ENCODE measurements at places on chromosomes 4 and X.

DNA sequence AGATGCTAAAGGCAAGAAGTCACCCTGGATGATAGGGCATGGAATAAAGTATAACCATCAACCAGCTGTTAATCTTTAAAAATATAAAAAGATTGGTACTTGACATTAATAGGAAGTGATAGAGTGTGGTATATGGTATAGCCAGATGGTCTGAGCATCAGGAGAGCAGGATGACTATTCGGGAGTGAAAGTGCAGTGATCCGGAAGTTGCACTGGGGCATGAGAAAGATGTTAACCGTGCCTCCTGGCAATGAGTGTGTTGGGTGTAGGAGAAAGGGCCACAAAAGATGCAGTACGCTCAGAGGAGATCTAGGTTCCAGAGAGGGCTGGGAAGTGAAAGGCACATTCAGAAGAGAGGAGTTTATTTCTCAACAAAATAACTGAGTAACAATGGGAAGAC lies 65.0 kb downstream of the TSPAN7 start:
- DNase-seq = no peak

DNA sequence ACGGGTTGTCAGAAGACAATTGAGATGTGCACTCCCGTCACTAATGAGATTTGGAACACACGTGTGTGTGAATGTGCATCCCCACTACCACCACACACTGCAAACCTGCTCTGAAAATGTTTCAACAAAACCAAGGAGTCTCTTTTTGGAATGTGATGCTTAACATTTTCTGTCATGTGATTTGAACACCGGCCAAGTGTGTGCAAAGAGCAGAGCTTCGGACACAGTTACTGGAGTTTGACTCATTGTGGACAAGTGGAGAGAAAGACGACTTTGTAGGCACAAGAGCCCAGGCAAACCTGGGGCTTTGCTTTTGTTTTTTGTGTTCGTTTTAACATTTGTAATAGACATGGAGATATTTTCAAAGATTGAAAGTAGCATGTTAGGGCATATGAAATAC lies 49.2 kb downstream of the CCKAR start:
- no peak for DNase-seq

DNA sequence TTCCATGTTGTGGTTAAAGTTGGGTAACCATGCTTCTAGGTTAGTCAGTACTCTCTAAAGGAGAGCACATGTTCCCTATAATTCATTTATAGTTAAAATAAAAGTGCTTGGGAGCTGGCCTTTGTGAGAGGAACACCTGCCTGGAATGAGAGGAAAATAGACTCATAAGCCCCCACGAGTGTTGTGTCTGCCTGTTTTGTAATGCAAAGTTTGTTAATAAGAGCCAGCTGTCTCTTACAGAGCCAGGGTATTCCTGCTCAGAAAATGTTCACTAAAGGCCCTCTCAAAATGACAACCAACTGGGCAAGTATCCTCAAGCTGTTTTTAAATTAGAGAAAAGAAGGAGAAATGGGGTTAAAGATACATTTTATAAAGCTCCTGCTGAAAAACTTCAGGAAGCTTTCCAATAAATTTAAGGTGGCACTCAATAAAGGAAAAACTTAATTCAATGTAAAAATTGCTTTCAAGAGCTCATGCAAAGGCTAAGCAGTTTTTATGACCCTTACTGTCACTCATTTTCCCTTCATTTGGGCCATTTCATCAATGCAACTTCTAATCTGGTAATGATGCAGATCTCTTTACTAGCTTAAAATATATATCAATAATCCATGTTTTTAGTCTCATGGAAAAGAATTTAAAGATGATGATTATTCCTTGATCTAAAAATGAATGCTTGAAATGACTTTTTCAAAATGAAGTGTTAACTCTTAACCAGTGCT lies 793.6 kb downstream of the STPG2 start:
- no peak for DNase-seq

- peak; percentile 96 for DNase-seq
These were observed at the start of gene PITX2 for GRCh38 chr4:110622841-110623717. TSS of gene PITX2 (minus strand) at chr4:110623077. CDS start at chr4:110622460, 617 bp downstream.

DNA sequence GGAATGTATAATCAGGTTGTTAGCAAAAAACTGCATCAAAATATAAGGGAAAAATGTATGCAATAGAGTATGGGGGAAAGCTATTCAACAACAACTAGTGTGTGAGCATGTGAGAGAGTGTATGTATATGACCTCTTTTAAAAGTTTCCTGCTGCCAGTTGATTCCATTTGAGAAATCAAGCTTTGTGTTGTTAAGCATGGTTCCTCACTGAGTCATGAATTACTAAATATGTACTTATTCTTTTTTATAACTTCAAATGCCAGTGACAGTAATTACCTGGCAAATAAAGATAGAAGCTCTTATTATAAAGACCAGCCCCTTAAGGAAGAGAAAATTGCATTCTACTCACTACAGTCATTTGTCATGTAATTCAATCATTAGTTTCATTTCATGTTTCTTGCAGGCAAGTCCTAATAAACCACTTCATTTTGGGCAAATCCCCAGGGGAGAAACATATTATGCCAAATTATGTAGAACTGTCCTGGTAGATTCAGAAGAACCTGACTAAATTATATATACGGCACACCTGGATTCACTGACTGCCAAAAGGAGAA lies 19.2 kb downstream of the RASGEF1B start:
- no peak for DNase-seq

DNA sequence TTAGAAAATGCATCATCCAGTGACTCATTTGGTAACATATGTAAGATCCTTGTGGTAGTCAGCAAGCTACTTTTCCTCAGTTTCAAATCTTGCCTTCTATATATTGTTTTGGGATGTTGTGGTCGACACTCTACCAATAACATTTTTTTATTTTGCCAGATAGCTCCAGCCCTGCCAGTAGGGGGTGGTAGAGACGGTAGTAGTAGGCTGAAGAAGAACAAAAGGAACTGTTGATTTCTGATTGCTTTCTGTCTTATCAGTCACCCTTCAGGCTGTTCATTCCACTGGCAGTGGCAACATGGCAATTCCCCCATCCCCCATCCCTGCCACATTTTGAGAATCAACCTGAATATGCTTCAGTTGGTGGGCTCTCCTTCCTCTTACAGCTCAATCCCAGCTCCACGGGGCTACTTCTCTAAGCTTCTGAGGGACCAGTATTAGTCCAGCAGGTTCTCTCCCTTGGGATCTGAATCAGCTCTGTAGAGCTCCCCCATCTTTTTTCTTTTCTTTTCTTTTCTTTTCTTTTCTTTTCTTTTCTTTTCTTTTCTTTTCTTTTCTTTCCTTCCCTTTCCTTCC lies 171.5 kb upstream of the VEGFC start:
- peak; percentile 31 for DNase-seq

GRCh38 chr4:96240041-96240440 lies 400.1 kb downstream of the PDHA2 start:
- DNase-seq = no peak

DNA sequence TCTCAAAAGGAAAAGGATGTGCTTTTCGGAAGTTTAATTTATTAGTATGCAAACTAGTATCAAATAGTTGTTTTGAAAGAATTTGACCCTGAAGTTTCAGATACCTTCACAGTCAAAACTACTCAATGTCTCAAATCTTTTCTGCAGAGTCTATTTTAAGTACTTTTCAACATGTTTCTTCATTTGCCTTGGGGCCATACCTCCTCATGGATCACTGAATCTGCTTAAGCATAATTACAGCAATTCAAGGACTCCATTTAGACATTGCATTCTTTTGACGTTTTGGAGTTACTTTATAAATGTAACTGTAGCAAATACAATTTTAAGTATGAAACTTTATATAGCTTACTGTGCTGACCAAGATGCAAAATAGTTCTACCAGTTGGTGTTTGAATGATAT lies 25.5 kb downstream of the PALLD start:
- DNase-seq = no peak

GRCh38 chrX:10327651-10328050 lies 170.9 kb downstream of the CLCN4 start:
- DNase-seq = no peak

- DNase-seq = no peak
These were observed 5.4 kb upstream of the PRDM5 start for GRCh38 chr4:120927801-120928409.

DNA sequence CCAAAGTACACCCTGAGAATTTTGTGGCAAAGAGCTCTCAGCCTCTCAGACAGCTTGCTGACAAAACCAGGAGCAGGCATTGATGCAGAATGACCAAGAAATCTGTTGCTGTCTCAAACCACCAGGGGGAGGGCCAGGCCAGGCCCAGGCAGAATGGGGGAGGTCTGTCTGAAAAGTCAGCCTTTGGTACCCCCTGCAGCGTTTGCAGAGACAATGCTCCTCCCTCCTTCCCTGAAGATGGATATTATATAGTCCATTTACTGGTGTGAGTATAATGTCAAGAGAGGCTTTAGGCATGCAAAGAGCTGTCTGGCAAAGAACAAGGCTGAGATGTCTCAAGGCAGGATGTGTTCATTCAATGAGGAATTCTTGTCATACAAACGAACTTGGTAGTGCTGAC lies 52.9 kb upstream of the TRPC5OS start:
- DNase-seq = peak; percentile 74

DNA sequence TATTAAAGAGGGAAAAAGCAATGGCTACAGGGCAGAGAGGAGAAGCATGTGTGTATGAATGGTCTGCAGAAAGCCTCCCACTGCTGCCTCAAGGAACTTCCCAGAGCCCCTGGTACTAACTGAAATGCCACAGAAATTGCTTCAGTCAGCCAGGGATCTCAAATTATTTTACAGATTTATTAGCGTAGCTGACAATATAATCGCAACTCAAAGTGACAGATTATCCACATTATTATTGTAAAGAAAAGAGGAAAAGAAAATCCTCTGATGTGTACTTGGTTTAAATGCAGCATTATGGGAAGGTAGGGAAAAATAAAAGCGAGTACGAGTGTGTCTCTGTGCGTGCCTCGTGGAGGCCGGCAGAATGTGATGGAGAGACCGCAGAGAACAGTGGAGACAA lies 202.7 kb downstream of the DCLK2 start:
- no peak for DNase-seq

DNA sequence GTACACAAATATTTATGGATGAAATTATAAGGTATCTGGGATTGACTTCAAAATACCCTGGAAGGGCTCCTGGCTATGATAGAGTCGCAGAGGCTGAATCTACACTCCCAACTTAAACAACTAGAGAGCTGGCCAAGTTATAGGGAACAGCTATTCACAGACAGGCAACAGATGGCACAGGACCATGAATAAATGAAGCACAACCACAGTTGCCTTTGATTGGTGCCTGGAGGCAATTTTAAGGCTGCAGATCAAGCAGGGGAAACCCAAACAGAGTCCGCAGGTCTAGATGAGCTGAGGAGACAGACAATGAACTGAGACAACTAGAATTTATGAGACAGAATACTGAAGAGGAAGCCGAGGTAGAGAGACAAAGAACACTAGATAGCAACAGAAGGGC lies 155.9 kb downstream of the EVC2 start:
- no peak for DNase-seq

DNA sequence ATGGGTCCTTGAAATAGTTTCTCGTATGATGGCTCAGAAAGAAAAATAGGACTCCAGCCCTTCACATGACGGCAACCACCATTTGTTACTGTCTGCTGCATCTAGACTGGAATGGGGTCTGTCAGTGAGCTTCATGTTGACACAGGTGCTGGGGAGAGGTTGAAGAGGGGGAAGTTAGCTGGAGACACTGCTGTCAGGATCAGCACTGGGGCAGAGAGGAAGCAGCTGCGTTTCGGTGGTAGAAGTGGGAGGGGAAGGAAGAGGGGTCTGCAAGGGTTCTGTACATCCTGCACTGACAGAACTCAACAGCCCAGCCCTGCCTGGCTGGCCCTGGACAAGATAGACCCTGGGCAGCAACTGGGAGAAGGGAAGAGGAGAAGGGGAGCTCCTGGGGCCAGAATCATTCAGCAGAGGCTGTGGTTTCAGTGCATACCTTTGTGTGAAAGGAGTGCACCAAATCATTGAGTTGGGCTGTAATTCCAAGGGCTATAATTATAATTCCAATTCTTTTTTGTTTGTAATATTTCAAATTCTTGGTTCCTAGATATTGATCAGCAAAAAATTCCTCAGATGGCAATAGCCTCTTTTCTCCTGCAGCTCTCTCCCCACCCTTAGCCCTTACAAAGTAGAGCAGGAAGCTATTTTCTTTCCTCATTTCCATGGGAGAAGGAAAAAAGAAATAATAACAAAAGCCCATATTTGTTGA lies 119.4 kb upstream of the C1GALT1C1 start:
- no peak for DNase-seq

GRCh38 chrX:9519546-9520216 lies 54.8 kb downstream of the TBL1X start:
- DNase-seq = no peak

DNA sequence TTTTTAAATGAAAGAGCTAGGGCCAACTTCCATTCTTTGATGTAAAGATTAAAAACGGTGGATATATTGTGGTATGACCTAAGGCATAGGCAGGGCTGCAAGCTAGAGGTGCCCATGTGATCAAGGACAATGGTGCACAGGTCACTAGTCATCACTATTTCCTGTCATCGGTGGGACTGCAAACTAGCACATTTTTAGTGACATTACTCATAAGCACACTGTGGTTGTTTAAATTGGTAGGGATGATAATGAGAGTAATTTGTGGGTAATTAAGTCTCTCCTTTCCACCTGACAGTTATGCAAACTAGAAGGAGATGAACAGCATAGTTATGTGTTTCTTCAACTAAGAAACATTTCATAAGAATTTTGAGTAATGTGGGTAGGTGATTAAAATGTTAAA lies 85.4 kb downstream of the GPRIN3 start:
- no peak for DNase-seq

DNA sequence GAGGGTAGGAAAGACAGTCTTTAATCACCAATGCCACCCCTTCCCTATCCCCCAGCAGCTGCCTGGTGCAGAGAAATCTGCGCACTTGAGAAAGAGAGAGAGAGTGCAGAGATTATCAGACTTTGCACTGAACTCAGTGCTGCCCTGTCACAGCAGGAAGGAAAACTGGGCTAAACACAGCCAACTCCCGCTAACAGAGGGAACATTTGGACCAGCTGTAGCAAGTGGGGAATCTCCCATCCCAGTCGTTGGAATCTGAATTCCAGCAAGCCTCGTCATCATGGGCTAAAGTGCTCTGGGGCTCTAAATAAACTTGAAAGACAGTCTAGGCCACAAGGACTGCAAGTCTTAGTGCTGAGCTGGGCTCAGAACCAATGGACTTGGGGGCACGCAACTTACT lies 168.7 kb downstream of the DLG3 start:
- DNase-seq = no peak

GRCh38 chr4:187732524-187732923 lies 263.0 kb upstream of the ZFP42 start:
- no peak for DNase-seq

GRCh38 chr4:185122681-185123345 lies 20.3 kb upstream of the SLC25A4 start:
- DNase-seq = peak; percentile 18

DNA sequence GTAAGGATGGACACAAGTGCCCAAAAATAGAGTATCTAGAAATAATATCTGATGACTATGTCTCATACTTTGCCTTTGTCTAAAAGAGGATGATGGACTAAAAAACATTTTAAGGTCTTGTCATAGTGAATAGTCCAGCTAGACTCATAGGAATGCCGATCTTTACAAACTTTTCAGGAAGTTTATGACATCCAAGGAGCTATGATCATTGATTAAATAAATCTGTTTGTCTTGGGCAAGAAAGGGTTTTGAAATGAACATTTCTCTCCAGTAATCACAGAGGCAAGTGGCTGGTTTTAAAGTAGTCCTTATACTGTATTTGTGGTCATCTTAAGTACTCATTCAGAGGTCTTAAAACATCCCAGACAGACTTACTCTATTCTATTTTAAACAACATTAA lies 109.8 kb downstream of the MAPK10 start:
- no peak for DNase-seq

GRCh38 chr4:153000076-153000420 lies 63.9 kb downstream of the FHDC1 start:
- DNase-seq = no peak

Measured in NCI-H82 (cell line).